ENCODE measurements at places on chromosomes 3 and 15.

DNA sequence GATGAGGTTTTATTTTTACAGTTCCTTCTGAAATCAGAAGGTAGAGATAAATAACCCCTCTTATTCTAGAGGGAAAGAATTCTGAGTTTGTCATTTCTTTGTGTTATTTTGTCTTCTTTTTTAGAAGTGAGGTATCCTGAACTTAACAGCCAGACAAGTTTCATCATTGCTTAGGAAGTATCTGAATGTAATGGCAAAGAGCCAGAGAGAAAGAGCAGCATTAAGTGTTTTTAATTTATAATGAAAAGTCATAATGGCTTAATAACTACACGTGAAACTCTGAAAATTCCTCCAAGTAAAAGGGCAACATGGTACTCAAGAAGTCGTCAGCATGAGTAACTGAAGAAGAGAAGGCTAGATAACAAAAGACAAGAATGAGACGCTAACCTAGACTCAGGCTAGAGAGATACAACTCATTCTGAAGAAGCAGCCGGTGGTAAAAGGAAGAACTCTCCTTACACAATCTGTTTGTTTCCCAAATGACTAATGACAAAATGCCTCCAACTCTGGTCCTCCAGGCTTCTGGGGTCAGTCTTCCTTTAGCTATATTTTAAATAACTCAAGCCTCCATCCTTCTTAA is 116.2 kb upstream of the NECTIN3 start:
- no peak for DNase-seq

GRCh38 chr3:190497811-190498210 is 16.1 kb upstream of the IL1RAP start:
- DNase-seq: no peak

DNA sequence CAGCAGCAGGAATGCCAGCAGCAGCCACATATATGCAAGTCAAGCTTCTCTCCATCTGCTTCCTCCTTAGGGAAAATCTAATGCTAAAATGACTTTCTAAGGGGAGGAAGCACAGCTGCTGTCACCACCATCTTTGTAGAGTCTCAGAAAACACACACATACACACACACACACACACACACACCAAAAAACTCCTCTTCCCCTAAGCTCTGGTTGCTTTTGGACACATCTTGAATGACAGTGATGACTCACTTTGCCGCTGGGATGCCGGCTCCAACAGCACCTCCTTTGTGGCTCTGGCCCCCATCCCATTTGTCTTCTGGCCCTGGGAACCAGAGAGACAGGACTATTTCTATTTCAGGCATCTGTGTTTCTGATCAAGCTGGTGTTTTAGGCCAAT is 124.8 kb upstream of the GOLIM4 start:
- no peak for DNase-seq

DNA sequence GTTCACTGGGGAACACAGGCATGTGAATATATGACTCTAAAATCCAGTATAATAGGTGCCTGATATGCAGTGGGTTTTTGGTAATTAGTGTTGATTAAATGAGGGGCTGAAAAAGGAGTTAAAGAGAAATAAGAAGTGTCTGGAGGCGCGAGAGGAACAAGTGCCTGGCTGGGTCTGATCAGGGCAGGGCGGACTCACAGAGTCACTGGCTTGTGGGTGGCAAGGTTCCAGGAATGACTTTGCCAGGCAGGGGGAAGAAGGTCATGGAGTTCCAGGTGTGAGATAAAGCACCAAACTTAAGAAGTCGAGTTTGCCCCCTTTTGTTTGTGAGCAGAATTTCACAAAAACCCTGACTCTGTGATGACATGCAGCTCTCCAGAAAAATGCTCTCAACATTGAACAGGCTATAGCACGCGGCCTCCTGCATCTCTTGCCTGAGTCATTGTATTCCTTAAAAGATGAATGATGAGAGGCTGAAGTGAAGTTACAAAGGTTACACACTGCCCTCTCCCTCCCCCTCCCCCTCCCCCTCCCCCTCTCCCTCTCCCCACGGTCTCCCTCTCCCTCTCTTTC is 63.0 kb upstream of the LMCD1 start:
- no peak for DNase-seq

DNA sequence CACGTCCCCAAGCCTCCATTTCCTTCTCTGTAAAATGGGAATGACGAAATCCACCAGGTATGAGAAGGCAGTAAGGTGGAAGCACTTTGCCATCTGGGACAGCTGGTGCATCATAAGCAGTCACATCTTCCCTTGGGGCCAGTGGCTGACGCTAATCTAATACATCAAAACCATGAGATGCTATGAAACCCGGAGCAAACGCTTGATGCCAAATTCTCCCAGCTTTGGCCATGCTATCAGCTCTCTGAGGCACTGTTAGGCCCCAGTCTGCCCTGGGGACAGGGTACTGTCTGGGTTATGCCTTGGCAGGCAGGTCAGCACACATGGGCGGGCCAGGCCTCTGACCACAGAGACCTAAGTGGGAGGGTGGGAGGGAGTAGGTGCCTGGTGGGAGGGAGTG is 66.1 kb downstream of the ADAMTS17 start:
- DNase-seq: no peak

DNA sequence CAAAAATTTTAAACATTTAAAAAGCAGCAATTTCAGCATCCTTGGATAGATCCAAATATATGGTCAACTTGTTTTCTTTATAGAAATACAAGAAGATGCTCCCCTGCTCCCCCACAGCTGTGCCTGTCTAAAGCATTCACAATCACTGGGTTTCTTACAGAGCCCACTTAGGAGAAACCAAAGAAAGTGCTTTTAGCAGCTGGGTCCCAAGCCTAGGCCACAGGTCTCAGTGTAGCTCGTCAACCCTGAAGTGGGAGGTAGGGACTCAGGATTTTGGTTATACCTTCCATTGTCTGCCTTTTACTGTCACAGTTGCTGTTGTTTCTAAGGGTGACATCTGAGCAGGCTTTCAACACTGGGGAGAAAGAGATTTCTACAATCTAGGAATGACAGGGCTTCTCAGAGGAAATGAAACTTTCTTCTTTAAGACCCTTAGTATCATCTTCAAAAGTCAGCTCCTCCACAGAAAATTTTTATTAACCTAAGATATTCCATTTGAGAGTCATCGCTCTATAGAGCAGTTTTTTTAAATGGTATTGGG is 199.3 kb upstream of the CMC1 start:
- DNase-seq: no peak

- DNase-seq: no peak
These were observed 131.1 kb downstream of the NUP210 start for GRCh38 chr3:13288732-13289718.

DNA sequence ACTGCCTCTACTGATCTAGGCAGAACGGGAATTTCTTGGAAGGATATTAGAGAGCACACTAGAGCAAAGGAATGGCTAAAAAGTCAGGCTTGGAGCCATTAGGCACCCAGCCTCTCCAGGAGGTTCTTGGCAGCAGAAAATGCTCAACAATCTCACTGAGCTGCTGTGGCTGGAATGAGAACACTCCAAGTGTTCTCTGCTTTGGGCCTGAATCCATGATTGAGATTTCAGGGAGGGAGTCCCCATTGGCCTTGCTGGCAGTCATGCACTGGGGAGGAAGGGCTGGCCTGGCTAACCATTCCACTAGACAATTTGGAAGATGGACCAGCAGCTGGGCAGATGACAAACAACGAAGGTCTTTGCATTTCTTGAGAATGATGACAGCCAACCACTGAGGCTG is 362.6 kb downstream of the SHQ1 start:
- no peak for DNase-seq

- no peak for DNase-seq
These were observed 28.6 kb upstream of the UTS2B start for GRCh38 chr3:191358929-191359328.

- no peak for DNase-seq
These were observed 54.9 kb downstream of the ABCC5 start for GRCh38 chr3:183962807-183963206.

DNA sequence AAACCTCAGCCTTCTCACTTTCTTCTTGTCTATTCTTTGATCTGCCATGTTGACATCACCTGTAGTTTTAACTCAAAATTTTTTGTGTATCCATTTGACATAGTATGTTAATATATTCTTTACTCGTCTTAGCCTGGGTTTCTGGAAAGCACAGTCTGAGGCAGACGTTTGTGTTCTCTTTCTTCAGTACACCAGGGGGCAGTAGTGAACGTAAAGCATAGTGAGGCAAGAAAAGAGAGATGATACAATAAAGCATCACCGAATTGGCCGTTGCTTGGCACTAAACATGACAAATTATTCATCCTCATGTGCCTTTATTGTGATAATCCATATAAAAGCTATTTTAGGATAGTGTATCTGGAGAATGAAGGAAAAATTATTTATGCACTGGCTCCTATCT is 141.0 kb upstream of the MYRIP start:
- DNase-seq: no peak

- DNase-seq: no peak
These were observed 123.2 kb downstream of the RTP4 start for GRCh38 chr3:187491371-187491770.

DNA sequence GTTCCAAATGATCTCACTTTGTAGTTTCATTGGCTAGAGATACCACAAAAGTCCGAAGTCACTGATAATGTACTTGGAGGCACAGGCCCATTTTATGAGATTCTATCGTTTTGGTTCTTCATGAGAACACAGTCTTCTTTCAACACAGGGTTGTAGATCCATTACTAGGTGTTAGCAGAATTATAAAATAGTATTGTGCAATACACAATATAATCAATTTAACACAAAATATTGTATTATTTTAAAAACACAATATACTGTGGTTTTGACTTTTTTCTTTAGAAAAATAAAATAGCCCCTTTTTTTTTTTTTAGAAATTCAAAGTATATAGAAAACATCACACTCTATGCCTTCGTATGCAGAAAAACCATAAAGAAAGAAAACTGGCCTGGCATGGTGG is 138.6 kb upstream of the TSC22D2 start:
- DNase-seq: no peak

- DNase-seq: no peak
These were observed 258.5 kb downstream of the PTPRG start for GRCh38 chr3:61819861-61820260.

- no peak for DNase-seq
These were observed 263.3 kb downstream of the LPP start for GRCh38 chr3:188417271-188417696.

DNA sequence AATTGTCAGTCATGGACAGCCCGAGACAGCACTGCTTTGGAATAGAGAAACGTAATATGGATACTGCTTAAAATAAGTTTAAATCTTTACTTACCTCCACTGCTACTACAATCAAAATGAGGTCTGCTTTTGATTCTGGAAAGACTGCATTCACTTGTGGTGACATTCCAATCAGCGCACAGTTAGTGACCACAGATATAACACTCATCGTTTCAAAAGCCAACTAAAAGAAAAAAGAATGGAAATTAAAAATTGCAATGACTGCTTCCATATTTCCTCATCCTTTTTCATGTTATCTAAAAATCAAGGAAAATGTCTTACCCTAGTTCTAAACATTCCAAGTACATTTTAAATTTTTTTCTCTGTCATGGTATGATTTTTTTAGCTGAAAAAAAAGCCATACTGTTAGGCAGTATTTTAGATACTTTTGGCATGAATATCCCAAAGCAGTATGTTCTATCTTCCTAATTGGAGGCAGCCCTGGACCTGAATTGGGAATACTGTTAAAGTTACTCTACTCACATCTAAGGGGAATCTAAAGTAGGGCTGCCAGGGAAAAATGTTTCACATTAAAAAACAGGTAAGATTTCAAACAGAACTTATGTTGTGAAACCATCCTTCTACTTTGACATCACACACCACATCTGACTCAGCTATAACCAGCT is 72.1 kb downstream of the ANO10 start:
- no peak for DNase-seq

GRCh38 chr15:70801109-70801508 is 37.8 kb upstream of the UACA start:
- no peak for DNase-seq

GRCh38 chr15:95822961-95823360 is 507.5 kb upstream of the NR2F2 start:
- DNase-seq: no peak

DNA sequence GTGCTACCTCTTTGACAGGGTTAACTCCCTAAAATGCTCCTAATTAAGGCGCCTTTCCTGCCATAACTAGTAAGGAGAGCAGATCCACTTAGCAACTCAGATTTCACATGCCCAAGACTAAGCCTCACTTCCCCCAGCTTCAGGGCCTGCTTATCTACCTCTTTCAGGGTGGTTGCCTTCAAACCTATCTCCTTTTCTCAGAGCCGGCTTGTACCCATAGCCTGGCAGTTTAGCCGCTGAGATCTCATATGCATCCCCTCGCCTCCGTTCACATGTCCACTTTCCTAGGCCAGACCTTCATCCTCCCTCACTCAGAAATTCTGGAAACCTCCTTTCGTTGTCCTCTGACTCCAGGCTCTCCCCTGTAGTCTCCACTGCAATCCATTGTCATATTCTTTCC is 1.0 kb upstream of the FSTL1 start:
- no peak for DNase-seq

- no peak for DNase-seq
These were observed 13.8 kb upstream of the ARHGEF3 start for GRCh38 chr3:56815589-56815988.

- DNase-seq: no peak
These were observed 106.3 kb downstream of the LRRK1 start for GRCh38 chr15:101025501-101025885.

GRCh38 chr3:150022381-150023238 is 51.9 kb upstream of the PFN2 start:
- DNase-seq: no peak

DNA sequence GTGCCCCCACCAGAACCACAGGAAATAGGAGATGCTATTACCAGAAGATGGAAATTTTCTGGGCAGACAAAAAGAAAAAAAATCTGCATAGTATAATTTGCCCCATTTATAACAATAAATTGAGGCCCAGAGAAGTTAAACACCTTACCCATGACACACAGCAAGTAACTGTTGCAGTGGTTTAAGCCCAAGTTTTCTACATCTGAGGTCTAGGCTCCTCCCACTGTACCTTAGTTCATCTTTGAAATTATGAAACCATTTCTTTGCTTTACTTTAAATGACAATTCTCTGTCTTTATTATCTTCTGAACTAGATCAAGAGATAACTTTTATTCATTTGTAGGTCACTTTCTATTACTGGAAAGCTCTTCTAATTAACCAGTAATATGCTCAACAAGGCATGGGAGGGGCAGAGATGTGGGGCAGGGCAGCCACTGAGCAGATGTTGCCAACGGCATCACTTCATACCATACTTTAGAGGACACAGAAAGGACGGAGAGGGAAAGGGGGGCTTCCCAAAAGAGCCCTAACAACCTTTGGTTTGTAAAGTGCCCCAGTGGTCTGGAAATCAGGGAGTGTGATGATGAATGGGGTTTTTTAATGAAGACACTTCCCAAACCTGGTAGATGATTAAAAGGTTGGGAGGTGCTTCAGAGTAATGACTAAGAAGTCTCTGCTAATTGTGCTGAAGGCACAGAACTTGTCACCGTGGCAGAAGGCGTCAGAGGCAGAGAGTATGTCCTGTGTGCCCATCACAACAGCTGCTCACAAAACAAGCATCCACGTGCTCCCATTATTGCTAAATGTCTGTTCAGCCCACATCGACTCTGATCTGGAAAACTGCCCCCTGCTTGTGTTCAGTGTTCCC is 342.5 kb downstream of the SHQ1 start:
- no peak for DNase-seq

DNA sequence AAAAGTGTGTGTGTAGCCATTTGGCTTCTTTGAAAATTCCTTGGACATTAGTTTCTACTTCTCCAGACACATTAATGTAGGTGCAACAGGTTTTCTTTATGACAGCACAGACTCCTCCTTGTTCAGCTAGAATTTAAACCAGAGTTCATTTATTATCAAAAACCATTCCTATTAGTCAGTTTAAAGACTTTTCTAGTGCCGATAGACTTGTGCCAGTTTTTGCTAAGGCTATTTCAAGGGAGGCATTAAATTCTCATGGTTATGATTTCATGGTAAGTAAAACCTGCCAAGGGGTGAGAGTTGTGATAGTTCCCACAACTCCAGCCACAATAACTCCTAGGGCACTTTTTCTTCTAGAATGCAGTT is 20.6 kb upstream of the SENP7 start:
- no peak for DNase-seq

Measured in cortex of kidney (tissue), 1 donor.